PC-3 (cell line): ENCODE measurements at places on chromosomes 13 and 19.
A peak's percentile ranks its signal among the peaks of the same experiment; 100 is the strongest.

- DNase-seq: no peak
These were observed 641.1 kb downstream of the DIAPH3 start for GRCh38 chr13:59522652-59523051.

DNA sequence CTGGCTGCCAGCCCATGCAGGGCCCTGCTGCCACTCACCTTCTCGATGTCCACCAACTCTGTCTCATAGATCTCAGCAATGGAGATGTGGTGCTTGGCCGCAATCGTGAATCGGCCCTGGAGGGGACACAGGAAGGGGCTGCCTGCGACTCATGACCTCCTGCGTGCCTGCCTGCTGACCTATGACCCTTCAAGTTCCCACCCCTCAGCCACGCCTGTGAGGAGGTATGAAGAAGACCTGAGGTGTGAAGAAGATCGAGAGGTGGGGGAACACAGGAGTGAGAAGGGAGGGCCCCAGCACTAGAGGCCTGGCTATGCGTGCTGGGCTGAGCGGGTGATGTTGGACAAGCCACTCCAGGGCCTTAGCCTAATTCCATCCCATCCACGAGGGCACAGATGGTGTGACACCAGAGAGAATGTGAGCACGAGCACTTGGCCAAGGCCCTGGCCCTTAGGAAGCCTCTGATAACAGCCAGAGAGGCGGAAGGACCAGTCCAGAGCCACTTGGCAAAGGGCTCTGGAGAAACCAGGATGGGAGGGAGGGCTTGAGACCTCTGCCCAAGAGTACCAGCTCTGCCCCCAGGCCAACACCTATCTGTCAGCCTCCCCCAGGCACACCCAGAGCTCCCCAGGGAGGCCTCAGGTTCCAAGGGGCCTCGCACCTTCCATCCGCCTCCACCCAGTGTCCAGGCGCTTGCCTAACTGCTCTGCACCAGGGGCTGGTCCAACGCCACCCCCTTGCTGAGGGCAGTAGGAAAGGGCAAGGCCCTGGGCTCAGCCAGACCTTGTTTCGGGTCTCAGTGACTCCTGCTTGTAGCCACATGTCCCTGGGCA lies 9.6 kb upstream of the KPTN start:
- no peak for DNase-seq

- DNase-seq: peak; percentile 69
These were observed 36.9 kb downstream of the ARRDC2 start for GRCh38 chr19:18044825-18045304.

DNA sequence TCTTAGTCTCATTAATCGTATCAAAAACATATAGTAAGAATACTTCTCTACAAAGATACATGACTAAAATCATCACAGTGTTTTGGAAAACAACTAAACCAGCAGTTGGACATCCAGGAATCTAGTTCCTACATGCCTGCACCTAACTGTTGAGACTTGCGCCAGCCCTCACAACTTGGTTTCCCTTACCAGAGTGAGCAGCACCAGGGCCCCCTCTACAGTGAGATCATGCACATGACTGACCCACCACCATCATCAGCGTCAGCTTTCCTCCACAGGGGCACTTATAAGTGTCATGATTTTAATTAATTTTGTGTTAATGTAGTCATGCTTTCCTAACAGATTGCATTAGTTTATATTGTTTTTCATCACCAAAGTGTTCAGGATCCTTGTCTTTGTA lies 1322.0 kb downstream of the EFNB2 start:
- no peak for DNase-seq

DNA sequence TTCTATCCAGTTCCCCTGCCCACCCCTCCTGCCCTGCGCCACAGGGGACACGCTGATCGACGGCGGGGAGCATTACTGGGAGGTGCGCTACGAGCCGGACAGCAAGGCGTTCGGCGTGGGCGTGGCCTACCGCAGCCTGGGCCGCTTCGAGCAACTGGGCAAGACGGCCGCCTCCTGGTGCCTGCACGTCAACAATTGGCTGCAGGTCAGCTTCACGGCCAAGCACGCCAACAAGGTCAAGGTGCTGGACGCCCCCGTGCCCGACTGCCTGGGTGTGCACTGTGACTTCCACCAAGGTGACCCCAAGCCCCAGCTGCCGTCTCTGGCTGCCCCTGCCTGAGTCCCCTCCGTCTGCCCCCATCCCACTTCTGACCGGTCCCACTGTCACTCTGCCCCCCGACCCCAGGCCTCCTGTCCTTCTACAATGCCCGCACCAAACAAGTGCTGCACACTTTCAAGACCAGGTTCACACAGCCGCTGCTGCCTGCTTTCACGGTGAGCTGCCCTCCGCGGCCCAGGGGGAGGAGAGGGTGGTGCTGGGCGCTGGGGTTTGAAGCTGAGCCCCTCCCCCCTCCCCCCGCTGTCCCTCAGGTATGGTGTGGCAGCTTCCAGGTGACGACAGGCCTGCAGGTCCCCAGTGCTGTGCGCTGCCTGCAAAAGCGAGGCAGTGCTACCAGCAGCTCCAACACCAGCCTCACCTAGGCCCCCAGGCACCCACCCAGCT lies 15.5 kb downstream of the STAP2 start:
- DNase-seq: no peak
